ENCODE measurements at places on chromosomes 11 and 22. TPM values are rescaled to one million over a fixed set of nuclear protein-coding genes. Genes with fewer than 3 reads are reported as not detected.

DNA sequence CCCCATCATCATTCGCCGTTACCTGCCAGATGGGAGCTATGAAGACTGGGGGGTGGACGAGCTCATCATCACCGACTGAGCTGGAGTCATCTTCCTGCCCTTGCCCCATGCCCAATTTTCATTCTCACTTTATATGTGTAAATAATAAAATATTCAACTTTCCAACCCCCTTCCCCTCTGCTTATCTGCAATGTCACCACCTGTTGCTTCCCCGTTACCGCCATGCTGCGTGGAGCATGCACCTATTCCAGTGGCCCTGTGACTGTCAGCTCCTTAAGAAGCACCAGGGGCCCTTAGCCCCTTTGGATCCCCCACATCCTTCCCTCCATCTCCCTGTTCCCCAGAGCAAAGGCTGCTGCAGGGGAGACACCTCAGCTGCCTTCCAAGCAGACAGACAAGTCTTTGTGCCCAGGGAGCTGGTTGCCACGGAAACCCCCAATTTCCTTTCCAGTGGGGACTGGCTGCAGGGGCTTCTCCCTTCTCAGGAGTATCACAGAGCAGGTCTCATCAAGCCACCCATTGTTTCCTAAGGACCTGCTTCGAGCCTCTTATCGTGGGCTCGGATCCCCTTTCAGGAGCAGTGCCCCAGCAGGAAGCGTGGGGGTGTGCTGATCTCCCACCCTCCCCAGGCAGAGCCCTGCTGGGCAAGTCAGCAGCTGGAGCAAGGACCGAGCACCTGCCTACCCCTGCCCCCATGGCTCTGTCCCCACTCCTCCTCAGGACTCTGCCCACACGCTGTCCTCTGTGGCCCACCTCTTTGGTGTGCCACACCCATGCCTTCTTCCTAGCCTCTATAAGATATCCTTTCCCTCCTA is 14.3 kb downstream of the POLR2F start:
- H3K36me3 ChIP-seq = peaks cover 13% of the 10 kb centered on the region
- no peak overlapping the region for H3K27ac ChIP-seq
- no peaks in the 10 kb centered on the region for H3K27me3 ChIP-seq
- no peak overlapping the region for H3K4me3 ChIP-seq
- no peak for DNase-seq

DNA sequence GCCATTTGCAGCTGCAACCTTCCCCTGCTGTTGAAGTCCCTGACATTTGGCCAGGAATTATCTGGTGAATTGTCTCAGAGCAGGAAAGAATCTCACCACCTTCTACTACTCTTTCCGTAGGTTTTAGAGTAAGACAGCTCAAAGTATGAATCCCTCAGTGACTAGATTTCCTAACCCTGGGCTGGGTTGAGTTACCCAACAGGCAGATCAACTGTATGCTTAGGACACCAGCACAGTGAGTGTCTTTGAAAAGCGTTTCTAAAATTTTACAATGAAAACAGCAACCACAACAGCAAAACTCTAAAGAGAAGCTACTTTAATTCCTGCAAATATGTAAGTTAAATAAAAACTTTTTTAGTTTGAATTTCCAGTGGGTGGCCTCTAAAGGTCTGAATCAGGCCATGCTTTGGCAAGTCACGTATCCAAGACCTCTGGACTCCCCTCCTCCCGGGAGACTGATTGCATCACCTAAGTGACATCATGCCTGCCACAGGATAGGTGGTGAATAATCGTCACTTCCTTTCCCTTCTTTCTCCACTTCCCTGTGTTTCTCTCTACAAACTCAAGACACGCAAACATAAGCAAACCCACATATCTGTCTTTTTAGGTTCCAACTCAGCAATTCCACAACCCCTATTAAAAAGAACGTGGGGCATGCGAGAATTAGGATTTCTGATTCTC is 7.8 kb downstream of the OR8B12 start:
- no peak overlapping the region for H3K27ac ChIP-seq
- H3K36me3 ChIP-seq = no peaks in the 10 kb centered on the region
- H3K27me3 ChIP-seq = no peaks in the 10 kb centered on the region

DNA sequence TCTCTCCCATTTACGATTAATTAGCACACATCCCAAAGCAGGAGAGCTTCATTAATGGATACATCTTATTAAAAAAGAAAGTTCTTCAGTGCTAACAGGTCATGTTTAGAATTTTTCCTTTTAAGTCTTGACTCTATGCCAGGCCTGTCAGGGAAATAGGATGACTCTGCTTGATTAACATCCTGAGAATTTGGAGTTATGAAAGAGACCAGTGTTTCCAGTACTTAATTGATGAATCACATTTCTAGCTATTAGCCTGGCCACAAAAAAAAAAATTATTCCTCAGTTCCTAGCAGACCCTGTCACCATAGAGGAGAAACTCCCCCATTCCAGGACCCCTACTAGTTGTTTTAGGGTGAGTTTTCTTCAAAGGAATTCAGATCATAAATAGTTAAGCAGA is 23.6 kb upstream of the ME3 start:
- H3K4me1 ChIP-seq = no peaks in the 10 kb centered on the region
- no peak overlapping the region for H3K4me3 ChIP-seq
- H3K27me3 ChIP-seq = no peaks in the 10 kb centered on the region
- H3K36me3 ChIP-seq = no peaks in the 10 kb centered on the region

GRCh38 chr11:102809971-102810370 is 12.0 kb upstream of the MMP1 start:
- H3K36me3 ChIP-seq = no peaks in the 10 kb centered on the region
- H3K4me3 ChIP-seq = no peak overlapping the region
- DNase-seq = no peak

- H3K27ac ChIP-seq = no peak overlapping the region
- no peaks in the 10 kb centered on the region for H3K36me3 ChIP-seq
- H3K4me1 ChIP-seq = peaks cover 8% of the 10 kb centered on the region
- no peak for DNase-seq
- H3K27me3 ChIP-seq = no peaks in the 10 kb centered on the region
- H3K4me3 ChIP-seq = no peak overlapping the region
Observed at GRCh38 chr11:96196181-96196662, 146.8 kb downstream of the MAML2 start.

The MMP11 gene
- polyA plus RNA-seq = 0.87 TPM

The UCP3 gene
- polyA plus RNA-seq = 2.0 TPM
